ENCODE measurements at places on chromosomes 16 and 17. TPM values are rescaled to one million over a fixed set of nuclear protein-coding genes. Genes with fewer than 3 reads are reported as not detected.

VASN gene
- total RNA-seq: 1.8 TPM

MYL4 gene
- total RNA-seq: not detected

SLC52A1 gene
- total RNA-seq: 0.71 TPM

BAIAP2 gene
- 104 TPM for total RNA-seq

PRDM7 gene
- total RNA-seq: not detected

ITGAX gene
- not detected for total RNA-seq

All from foreskin keratinocyte (primary cell).